ENCODE measurements at places on chromosomes 13 and 19.

GRCh38 chr13:90197722-90198121 lies 1149.8 kb upstream of the MIR17HG start:
- no peak for DNase-seq

DNA sequence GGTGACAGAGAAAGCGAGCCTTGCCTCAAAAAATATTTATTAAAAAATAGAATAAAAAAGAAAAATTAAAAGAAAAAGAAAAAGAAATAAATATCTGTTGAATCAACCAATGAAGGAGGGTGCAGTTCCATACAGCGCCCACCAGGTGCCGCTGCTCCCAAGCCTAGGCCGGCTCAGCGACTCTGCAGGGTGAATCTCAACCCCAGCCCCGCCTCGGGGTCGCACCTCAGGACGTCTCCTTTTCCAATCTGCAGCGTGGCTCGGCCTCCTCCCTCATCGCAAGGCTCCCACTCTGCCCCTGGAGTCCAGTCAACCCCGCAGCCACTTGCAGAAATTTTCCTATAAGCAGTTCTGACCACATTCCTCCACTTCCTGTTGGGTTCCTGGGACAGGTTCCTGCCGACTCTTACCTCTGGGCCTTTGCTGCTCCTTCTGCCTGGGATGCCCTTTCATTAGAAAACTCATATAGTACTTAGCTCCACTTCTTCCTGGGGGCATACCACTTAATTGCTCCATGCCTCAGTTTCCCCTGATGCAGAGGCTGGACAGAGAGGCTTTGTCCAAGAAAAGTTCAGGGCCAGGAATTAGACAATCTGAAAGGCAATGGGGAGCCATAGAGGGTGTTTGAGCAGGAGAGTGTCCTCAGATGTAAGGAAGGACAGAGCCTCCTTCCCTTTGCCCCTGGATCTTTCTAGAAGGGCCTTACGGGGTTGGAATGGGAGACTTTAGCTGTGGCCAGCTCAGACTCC lies 24.3 kb downstream of the NFILZ start:
- DNase-seq = no peak

GRCh38 chr13:74316547-74316946 lies 182.3 kb upstream of the KLF12 start:
- no peak for DNase-seq

DNA sequence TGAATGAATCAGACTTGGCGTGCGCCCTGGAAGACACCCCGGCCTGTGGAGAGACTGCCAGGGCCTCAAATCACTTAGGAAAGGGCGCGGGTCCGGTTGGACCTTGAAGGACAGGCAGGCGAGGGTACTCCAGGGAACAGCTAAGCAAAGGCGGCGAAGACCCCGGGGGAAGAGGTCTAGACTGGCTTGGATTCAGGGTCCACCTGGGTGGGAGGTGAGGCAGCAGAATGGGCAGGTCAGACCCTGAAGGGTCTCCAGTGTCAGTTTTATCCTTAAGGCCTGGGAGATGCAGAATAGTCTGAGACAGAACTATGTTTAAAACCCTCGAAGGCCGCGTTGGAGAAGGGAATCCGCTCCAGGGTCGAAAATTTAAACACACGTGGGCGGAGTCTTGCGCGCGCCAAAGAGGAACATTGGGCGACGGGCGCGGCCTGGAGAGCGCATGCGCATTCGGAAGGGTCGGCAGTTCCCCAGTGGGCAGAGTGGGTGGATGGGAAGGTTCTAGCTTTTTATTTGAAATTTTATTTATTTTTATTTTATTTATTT lies 567 bp upstream of the SMG9 start:
- no peak for DNase-seq

- no peak for DNase-seq
Observed at GRCh38 chr19:53912653-53913052, 3.6 kb downstream of the CACNG7 start.

- DNase-seq = no peak
Observed at GRCh38 chr13:98947925-98948324, 29.9 kb downstream of the DOCK9 start.

GRCh38 chr13:74056801-74057542 lies 77.2 kb downstream of the KLF12 start:
- DNase-seq = no peak

DNA sequence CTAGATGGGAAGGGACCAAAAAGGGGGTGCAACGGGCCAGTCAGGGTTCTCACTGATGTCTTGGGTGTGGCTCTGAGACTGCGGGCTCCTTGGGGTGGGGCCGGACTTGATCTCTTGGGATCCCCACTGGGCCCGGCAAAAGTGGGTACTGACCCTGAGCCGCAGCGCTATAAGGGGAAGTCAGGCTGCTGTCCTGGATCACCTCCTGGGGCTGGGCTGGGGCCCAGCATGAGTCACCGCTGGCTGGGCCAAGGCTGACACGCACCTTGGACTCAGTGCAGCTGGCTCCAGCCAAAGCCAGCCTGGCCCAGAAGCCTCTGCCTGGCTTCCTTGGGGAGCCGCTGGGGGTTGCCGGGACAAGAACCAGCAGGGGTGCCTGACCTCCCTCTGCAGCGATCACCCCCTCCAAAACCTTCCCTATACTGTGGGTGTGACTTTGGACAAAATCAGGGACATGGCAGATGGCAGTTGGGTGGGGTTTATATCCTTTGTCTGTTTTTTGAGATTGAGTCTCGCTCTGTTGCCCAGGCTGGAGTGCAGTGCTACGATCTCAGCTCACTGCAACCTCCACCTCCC lies 617 bp upstream of the IQCN start:
- peak; percentile 73 for DNase-seq

All from AG09319 (cell line).